Ascending aorta (tissue), 2 donors: ENCODE measurements at places on chromosomes 16 and 17. TPM values are rescaled to one million over a fixed set of nuclear protein-coding genes. Genes with fewer than 3 reads are reported as not detected.

DNA sequence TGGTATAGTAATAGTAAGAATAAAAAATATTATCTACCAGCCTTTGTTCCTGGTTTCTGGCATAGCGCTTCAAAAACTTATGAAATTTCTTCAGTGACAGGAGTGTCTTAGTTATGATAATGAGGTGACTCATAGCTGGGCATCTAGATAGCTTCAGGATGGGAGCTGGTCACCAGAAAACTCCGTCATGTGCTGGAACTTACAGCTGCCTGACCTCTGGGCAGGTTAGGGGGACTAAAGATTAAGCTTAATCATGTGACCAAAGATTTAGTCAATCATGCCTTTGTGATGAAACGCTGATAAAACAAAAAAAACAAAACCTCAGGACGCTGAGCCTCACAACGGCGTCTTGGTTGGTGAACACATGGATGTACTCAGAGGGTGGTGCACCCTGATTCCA, 154.2 kb downstream of the MYO1D start:
- peaks cover 31% of the 10 kb centered on the region for H3K36me3 ChIP-seq
- no peak for DNase-seq
- no peak overlapping the region for H3K27ac ChIP-seq
- no peaks in the 10 kb centered on the region for H3K4me1 ChIP-seq

GRCh38 chr16:58733248-58733670, 857 bp downstream of the GOT2 start:
- H3K4me3 ChIP-seq = peak overlapping the region; percentile 93
- H3K27ac ChIP-seq = peak overlapping the region; percentile 81
- peaks cover 12% of the 10 kb centered on the region for H3K4me1 ChIP-seq
- no peaks in the 10 kb centered on the region for H3K36me3 ChIP-seq

DNA sequence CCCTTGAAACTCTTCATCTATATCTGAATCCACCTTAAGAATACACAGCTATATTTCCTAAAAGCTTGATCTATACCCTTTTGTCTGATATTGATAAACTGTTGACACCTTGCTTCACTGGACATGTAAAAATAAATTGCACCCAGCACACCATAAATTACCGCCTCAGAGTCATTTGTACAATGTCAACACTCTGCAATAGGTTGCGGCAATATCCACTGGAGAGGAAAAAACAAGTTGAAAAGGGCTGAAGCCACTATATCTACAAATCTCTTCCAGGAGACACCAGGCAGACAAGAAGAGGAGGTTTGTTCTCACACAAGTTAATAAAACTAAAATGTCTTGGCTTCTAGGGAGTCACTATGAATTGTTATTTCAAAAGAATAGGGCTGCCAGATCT, 656.9 kb downstream of the CDH8 start:
- no peaks in the 10 kb centered on the region for H3K27me3 ChIP-seq
- DNase-seq = no peak
- no peak overlapping the region for H3K4me3 ChIP-seq
- H3K27ac ChIP-seq = no peak overlapping the region

GRCh38 chr16:48680881-48681280, 70.9 kb upstream of the N4BP1 start:
- H3K27ac ChIP-seq = no peak overlapping the region
- no peaks in the 10 kb centered on the region for H3K4me1 ChIP-seq
- H3K27me3 ChIP-seq = no peaks in the 10 kb centered on the region
- DNase-seq = no peak
- no peak overlapping the region for H3K4me3 ChIP-seq
- no peaks in the 10 kb centered on the region for H3K36me3 ChIP-seq

DNA sequence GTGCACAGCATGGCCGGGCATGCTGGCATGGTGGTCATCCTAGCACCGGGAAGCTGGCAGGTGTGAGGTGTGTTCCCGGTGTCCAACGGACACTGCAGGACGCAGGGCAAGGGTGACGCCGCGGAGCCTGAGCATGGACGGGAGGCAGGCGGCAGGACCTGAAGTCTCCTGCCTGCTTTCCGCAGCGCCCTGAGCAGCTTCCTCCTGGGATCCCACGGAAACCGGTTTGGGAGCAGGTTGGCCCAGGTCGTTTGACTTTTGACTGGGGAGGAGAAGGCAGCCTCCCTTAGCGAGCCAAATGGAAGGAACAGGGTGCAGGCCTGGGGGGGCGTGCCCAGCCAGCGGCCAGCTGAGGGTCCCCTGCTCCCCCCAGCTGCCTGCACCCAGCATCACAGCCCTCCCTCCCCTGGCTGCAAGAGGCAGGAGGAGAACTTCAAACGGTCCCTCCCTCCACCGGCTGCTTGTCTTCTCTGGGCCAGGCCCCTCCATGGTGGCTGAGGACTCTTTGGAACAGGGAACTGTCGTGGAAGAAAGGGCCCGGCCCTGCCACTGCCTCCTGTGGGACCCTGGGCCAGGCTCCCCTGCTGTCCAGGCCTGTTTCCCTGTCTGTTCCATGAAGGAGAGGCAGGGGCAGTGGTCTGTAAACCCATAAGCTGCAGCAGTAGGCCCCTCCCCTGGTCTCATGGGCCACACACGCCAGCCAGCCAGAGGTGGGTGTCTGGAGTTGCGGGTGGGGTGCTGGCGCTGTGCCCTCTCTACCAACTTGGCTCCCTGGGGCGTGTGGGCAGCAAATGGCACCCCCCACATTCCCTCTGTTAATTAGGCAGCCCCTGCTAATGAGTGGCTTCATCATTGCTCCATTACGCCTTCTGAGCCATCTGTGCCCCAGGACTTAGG, 7.8 kb upstream of the ADGRG1 start:
- no peaks in the 10 kb centered on the region for H3K36me3 ChIP-seq
- no peaks in the 10 kb centered on the region for H3K27me3 ChIP-seq
- H3K4me1 ChIP-seq = no peaks in the 10 kb centered on the region
- no peak overlapping the region for H3K27ac ChIP-seq
- DNase-seq = no peak

- H3K4me1 ChIP-seq = no peaks in the 10 kb centered on the region
- no peak overlapping the region for H3K4me3 ChIP-seq
- no peak for DNase-seq
- peaks cover 62% of the 10 kb centered on the region for H3K36me3 ChIP-seq
These were observed 6.5 kb downstream of the ADAT1 start for GRCh38 chr16:75616521-75617010.

DNA sequence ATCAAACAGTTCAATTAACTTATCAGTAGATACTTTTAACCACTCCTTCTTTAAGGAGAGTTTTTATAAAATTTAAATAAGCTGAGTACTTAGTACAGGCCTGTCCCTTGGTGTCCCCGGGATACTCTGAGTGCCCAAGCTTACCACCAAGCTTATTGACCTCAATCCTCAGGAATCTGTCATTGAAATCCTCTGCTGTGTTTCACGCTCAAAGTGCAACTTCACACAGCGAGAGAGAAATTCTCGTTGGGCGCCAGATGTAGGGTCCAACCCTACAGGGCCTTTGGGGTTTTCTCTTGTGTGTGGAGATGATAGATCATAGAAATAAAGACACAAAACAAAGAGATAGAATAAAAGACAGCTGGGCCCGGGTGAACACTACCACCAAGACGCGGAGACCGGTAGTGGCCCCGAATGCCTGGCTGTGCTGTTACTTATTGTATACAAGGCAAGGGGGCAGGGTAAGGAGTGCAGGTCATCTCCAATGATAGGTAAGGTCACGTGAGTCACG, 65.3 kb upstream of the ARL4D start:
- H3K27ac ChIP-seq = no peak overlapping the region
- H3K27me3 ChIP-seq = no peaks in the 10 kb centered on the region

The TNRC6C gene
- total RNA-seq = 25.8 TPM

DNA sequence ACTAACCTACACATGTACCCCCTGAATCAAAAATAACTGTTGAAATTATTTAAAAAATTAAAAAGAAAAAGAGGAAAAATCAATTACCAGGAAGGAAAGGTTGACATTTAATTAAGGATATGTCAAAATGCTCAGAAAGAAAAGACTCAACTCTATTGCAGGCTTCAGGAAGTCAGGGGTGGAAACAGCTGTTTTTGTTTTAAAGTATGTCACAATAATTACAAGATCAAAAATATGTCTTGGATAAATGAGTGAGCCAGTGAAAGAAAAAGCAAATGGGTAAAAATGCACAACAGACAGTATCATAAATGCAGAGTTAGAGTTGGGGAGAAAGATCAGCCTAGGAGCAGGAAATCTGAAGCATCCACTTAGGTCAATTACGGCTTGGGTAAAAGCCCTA, 146.0 kb downstream of the CDH11 start:
- DNase-seq = no peak
- no peaks in the 10 kb centered on the region for H3K27me3 ChIP-seq
- peaks cover 12% of the 10 kb centered on the region for H3K36me3 ChIP-seq
- no peak overlapping the region for H3K27ac ChIP-seq
- H3K4me1 ChIP-seq = no peaks in the 10 kb centered on the region

DNA sequence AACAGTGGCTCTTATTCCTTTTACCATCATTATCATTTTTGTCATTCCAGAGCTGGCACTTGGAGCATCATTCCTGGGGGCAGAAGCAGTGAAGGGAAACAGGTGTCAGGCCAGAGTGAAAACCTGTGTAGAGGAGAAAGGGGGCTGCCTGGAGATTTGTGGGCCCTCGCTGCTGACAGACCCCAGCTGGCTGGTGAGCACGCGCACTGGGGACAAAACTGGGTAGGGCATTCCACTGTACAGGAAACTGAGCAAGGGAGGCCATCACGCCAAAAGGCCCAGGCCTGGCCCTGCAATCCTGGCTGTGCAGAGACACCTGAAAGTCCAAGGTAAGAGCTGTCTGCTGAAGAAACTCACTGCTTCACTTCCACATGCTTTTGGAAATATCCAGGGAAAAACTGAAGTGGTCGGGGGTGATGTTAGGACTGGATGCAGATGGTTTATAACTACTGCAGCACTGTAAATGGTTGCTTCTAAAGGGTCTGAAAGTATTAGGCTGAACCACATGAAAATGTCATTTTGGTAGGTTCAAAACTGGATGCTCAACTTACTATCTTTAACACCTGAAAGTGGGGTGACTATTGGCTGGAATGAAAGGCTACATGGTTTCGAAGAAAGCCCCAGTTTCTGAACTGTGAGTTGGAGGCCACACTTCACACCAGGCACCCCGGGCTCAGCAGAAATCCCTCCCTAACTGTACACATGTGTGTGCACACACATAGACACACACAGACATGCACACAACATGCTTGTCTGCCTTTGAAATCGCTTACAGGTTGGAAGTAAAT, 225.0 kb downstream of the C16orf78 start:
- no peaks in the 10 kb centered on the region for H3K27me3 ChIP-seq
- H3K4me1 ChIP-seq = no peaks in the 10 kb centered on the region
- H3K36me3 ChIP-seq = no peaks in the 10 kb centered on the region
- no peak overlapping the region for H3K27ac ChIP-seq
- no peak overlapping the region for H3K4me3 ChIP-seq
- DNase-seq = peak; percentile 40

The RABEP1 gene
- 9.3 TPM for total RNA-seq

DNA sequence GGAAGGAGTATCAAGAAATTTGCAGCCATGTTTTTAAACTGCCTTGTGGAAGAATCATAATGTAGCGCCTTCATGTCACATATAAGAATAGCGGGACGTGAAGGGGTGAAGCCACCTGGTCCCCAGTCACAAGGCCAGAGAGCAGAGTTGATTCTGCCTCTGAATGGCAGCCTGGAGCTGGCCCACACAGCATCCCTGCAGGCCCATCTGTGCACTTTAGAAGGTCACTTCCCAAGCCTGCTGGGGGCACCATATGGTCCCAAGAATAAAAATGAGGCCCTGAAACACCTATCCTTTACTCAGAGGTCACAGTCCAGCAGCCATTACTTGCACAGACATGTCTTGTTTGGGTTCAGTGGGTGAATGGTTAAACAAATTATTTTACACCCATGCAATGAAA, 15.0 kb downstream of the CD300E start:
- DNase-seq = no peak
- no peaks in the 10 kb centered on the region for H3K27me3 ChIP-seq
- no peaks in the 10 kb centered on the region for H3K4me1 ChIP-seq
- H3K36me3 ChIP-seq = no peaks in the 10 kb centered on the region
- H3K4me3 ChIP-seq = no peak overlapping the region

- H3K27me3 ChIP-seq = no peaks in the 10 kb centered on the region
- H3K4me1 ChIP-seq = peaks cover 5% of the 10 kb centered on the region
- peak within 1 kb of the TSS; percentile 64 for H3K4me3 ChIP-seq
- DNase-seq = peak; percentile 30
- peaks cover 27% of the 10 kb centered on the region for H3K36me3 ChIP-seq
- peak within 1 kb of the TSS; percentile 13 for H3K27ac ChIP-seq
These were observed at the start of gene SCRN2 for GRCh38 chr17:47840742-47841487. Gene SCRN2, minus strand, starts transcription at chr17:47841273. Its CDS starts 430 bp downstream, at chr17:47840843.

GRCh38 chr17:65181237-65182061, 44.3 kb downstream of the RGS9 start:
- no peak overlapping the region for H3K4me3 ChIP-seq
- no peak for DNase-seq
- no peaks in the 10 kb centered on the region for H3K27me3 ChIP-seq
- H3K27ac ChIP-seq = no peak overlapping the region
- H3K36me3 ChIP-seq = no peaks in the 10 kb centered on the region

The ALOX15B gene
- total RNA-seq = 2.3 TPM

DNA sequence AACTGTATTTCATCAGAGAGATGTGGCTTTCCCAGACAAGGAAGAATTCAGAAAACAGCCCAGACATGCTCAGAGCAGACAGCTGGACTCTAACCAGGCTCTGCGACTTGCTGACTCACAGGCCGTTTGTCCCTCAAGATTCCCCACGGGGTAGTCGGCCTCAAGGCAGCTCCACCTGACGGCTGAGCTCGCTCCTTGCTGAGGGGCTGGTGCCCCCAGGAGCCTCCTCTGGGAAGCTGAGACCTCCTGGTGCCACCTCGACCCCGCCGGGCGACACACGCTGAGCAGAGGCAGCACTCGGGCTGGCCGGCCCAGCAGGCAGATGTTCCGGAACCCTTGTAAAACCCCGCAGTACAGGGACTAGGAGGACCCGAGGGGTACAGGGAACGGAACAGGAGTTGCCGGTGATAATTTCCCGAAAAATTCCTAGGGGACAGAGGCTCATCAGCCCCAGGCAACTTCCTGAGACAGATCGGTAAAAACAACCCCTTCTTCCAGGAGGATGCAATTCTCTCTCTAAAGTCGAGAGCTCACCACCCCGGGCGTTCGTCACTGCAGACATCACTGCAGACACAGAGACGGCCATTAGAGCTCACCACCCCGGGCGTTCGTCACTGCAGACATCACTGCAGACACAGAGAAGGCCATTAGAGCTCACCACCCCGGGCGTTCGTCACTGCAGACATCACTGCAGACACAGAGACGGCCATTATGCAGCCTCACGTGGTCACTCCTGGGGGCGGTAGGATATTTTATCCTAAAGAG, 19.9 kb downstream of the RPH3AL start:
- H3K4me3 ChIP-seq = no peak overlapping the region
- no peaks in the 10 kb centered on the region for H3K27me3 ChIP-seq
- H3K27ac ChIP-seq = peak overlapping the region; percentile 62
- H3K4me1 ChIP-seq = no peaks in the 10 kb centered on the region
- DNase-seq = no peak

GRCh38 chr17:68843522-68843921, 111.7 kb downstream of the ABCA8 start:
- no peak for DNase-seq
- H3K4me3 ChIP-seq = no peak overlapping the region
- no peak overlapping the region for H3K27ac ChIP-seq
- no peaks in the 10 kb centered on the region for H3K4me1 ChIP-seq
- no peaks in the 10 kb centered on the region for H3K36me3 ChIP-seq
